Immature natural killer cell (primary cell): ENCODE measurements at places on chromosomes 5 and 9.

GRCh38 chr9:37302277-37302676 is 120.2 kb upstream of the GRHPR start:
- peak; percentile 76 for DNase-seq
- peaks cover 2% of the 10 kb centered on the region for H3K27me3 ChIP-seq
- H3K36me3 ChIP-seq, result peaks cover 5% of the 10 kb centered on the region
- peaks cover 70% of the 10 kb centered on the region for H3K4me1 ChIP-seq
- peak overlapping the region; percentile 82 for H3K4me3 ChIP-seq

DNA sequence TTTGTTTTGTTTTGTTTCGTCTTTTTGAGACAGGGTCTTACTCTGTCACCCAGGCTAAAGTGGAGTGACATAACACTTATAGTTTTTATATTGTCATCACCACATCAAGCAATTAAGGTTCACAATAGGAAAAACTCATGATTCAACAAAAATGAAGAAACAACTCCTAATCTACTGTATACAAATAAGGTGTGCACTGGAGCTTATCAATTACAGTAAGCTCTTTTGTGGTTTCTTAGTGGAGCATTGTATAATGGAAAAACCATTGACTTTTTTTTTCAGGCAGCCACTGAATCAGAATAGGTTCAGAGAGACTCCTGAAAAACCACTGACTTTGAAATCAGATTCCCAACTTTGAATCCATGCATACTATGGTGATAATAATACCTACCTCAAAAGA is 10.8 kb upstream of the PLIN2 start:
- no peaks in the 10 kb centered on the region for H3K36me3 ChIP-seq
- H3K27ac ChIP-seq, result no peak overlapping the region
- DNase-seq, result no peak
- no peaks in the 10 kb centered on the region for H3K4me1 ChIP-seq

DNA sequence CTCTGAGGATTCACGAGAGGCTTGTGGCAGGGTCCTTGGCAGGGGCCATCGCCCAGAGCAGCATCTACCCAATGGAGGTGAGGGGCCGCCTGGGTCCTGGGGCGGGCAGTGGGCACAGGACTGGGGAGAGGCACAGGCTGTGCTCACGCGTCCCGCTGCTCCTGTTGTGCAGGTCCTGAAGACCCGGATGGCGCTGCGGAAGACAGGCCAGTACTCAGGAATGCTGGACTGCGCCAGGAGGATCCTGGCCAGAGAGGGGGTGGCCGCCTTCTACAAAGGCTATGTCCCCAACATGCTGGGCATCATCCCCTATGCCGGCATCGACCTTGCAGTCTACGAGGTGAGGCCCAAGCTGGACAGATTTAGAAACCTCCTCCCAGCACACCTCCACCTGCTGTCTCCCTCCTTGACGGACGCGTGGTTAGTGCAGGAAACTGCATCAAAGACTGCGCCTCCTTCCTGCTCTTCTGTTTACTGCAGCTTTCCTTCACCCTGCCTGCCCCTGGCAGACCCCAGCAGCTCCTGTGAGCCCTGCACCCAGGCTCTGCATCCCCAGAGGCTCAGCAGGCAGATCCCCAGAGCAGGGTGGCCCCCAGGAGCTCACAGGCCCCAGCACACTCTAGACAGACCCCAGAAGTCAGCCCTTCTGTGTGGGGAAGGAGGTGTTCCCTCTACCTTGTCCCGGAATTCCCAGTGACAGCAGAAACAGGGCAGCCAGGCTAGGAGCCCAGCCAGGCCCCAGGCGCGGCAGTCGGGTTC is 21.2 kb downstream of the PTGES2 start:
- H3K4me3 ChIP-seq, result no peak overlapping the region
- H3K36me3 ChIP-seq, result peaks cover 12% of the 10 kb centered on the region
- peak overlapping the region; percentile 40 for H3K27ac ChIP-seq
- no peaks in the 10 kb centered on the region for H3K4me1 ChIP-seq
- H3K27me3 ChIP-seq, result peaks cover 1% of the 10 kb centered on the region
- no peak for DNase-seq

DNA sequence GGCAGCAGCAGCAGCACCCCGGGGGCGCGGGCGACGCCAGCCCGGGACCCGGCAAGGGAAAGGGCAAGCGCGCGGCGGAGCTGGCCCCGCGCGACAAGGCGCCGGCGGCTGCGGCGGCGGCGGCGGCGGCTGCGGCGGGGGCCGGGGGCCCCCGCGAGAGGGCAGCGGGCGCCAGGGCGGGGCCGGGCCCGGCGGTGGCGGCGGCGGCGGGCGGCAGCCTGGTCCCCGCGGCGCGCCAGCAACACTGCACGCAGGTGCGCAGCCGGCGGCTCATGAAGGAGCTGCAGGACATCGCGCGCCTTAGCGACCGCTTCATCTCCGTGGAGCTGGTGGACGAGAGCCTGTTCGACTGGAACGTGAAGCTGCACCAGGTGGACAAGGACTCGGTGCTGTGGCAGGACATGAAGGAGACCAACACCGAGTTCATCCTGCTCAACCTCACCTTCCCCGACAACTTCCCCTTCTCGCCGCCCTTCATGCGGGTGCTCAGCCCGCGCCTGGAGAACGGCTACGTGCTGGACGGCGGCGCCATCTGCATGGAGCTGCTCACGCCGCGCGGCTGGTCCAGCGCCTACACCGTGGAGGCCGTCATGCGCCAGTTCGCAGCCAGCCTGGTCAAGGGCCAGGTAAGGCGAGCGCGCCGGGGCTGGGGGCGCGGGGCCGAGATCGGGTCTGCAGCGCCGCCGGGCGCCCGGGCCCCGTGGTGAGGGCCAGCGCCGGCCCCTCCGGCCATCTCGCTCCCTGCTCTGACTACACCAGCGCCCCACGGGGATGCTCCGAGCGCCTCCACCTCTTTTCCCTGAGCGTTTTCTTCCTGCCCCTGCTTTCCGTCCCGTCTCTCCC is at the start of gene UBE2QL1:
TSS of gene UBE2QL1 (plus strand) at position 238 of the 843 bp plus-strand sequence. CDS start at position 273, 35 bp downstream.
- DNase-seq, result no peak
- H3K4me3 ChIP-seq, result peak within 1 kb of the TSS; percentile 63
- H3K27me3 ChIP-seq, result peaks cover 33% of the 10 kb centered on the region
- H3K4me1 ChIP-seq, result peaks cover 6% of the 10 kb centered on the region

GRCh38 chr5:14901462-14902051 is 30.0 kb upstream of the ANKH start:
- no peak overlapping the region for H3K27ac ChIP-seq
- peaks cover 3% of the 10 kb centered on the region for H3K27me3 ChIP-seq
- no peak for DNase-seq
- H3K4me3 ChIP-seq, result no peak overlapping the region

DNA sequence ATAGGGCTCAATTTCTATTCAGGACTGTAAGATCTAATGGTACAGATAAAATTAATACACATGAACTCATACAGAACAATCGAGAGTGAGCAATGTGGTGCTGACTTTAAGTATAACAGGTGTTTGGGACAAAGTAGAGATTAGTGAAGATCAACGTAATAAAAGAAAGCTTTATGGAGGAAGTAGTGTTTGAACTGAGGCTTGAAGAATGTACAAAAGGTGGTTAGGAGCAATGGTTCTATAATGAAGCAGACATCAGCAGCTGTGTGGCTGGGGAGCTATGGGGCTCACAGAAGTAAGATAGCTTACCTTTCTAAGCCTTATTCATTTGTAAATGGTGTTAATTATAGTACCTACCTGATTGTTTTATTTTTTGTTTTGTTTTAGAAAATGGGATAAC is 275.4 kb upstream of the RGMB start:
- no peak overlapping the region for H3K4me3 ChIP-seq
- H3K4me1 ChIP-seq, result no peaks in the 10 kb centered on the region
- H3K36me3 ChIP-seq, result no peaks in the 10 kb centered on the region
- DNase-seq, result no peak
- H3K27ac ChIP-seq, result no peak overlapping the region

DNA sequence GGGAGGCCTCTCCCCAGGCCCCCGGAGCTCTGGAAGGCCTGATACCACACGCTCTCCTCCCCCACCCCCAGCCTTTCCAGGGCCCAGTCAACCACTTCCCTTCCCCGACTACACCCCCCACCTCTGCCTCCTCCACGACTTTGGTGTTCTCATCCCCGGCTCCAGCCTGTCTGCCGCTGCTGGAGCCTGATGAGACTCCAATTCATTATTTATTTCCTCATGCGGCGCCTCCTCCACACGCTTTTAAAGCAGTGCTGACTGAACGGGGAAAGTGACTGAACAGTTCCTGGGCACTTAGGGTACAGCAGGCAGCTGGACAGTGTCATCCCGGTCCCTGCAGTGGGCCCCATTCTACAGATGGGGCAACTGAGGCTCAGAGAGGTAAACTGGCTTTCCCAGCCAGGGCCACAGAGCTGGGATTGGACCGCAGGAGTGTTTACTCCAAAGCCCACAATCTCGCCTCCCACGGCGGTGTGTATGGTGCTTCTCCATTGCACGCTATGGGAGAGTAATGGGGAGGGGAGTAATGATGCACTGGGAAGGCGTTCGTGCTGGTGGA is 15.9 kb upstream of the RPL26L1 start:
- H3K36me3 ChIP-seq, result peaks cover 4% of the 10 kb centered on the region
- no peak overlapping the region for H3K27ac ChIP-seq
- no peak for DNase-seq
- no peaks in the 10 kb centered on the region for H3K27me3 ChIP-seq

- no peaks in the 10 kb centered on the region for H3K36me3 ChIP-seq
- H3K4me3 ChIP-seq, result peak overlapping the region; percentile 70
- peak overlapping the region; percentile 27 for H3K27ac ChIP-seq
- DNase-seq, result no peak
- peaks cover 32% of the 10 kb centered on the region for H3K4me1 ChIP-seq
These were observed 20.3 kb downstream of the MFAP3 start for GRCh38 chr5:154059039-154059430.

DNA sequence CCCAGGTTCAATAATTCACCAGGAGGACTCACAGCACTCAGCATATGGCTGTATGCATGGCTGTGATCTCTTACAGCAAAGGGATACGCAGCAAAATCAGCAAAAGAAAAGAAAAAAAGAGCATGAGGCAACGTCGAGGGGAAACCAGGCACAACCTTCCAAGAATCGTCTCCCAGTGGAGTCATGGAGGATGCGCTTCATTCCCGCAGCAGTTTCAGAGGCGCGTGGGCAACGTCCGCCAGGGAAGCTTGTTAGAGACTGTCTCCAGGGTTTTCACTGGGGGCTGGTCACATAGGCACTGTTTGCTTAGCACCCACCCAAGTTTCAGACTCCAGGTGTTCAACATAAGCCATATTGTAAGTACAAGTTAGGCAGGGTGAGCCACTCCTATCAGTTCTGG is 44.6 kb downstream of the NSG2 start:
- no peak for DNase-seq
- no peak overlapping the region for H3K4me3 ChIP-seq
- H3K36me3 ChIP-seq, result no peaks in the 10 kb centered on the region

GRCh38 chr9:12958279-12958678 is 183.5 kb downstream of the LURAP1L start:
- H3K27me3 ChIP-seq, result no peaks in the 10 kb centered on the region
- no peak overlapping the region for H3K27ac ChIP-seq
- no peak for DNase-seq
- no peak overlapping the region for H3K4me3 ChIP-seq
- H3K36me3 ChIP-seq, result peaks cover 6% of the 10 kb centered on the region
